ENCODE measurements at places on chromosomes 3 and 15.

- DNase-seq, result no peak
These were observed 55.5 kb upstream of the BDH1 start for GRCh38 chr3:197611255-197611654.

DNA sequence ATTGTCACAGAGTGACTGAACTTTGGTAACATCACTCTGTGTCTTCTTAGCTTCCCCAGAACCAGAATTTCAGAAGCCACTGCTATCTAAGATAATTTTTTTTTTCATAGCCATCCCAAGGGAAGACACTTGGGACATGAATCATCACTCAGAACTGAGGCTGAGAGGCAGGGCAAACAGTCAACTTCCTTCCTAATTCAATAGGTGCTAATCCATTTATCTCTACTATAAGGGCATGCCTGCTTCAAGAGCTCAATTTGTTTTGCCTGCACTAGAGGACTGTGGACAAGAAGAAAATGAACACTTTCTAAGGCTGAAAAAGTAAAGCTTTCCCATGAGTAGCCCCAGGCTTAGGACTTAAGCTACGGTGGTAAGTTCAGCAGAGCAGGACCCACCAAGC lies 56.7 kb upstream of the MYRIP start:
- no peak for DNase-seq

- no peak for DNase-seq
These were observed 595 bp upstream of the APBA2 start for GRCh38 chr15:28885128-28885629.

GRCh38 chr3:186283096-186283495 lies 78.9 kb downstream of the DGKG start:
- no peak for DNase-seq

GRCh38 chr3:110419096-110419495 lies 652.5 kb upstream of the NECTIN3 start:
- no peak for DNase-seq

DNA sequence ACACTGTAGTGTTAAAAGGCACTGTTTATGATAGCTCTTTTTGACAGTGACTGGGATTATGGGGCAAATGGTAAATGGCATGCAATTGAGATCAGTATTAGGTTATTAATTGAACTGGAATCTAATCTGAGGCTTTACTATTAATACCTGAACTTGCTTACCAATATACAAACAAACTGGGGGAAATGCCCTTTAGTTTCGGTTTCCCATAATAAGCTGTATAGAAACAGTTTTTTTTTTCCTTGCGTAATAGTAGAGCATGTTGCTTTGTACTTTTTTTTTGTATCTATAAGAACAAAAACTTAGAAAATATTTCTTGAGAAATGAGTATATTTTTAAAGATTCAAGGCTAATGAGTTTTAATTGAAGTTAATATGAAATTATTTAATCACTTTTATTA lies 95.0 kb downstream of the FNDC3B start:
- no peak for DNase-seq

DNA sequence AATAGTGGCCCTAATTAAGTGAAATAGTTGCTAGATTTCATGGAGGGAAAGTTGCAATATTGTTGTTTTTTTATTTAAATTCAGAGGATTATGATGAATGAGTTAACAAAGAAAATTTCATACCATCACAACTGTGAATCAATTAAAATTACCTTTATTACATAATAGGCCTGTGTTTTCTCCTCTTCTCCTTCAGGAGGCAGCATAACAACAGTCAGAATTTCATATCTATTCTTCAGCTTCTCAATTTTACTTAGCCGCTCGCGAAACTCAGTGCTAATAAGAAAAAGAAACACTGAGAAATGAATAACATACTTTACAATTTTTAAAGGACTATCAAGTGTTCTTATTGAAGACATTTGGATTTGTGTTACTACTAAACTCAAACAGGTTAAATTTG lies 29.4 kb downstream of the TTC14 start:
- no peak for DNase-seq

GRCh38 chr3:44969828-44970179 lies 6.2 kb downstream of the ZDHHC3 start:
- DNase-seq, result no peak

- DNase-seq, result no peak
These were observed 189.1 kb downstream of the FAM43A start for GRCh38 chr3:194874783-194875182.

DNA sequence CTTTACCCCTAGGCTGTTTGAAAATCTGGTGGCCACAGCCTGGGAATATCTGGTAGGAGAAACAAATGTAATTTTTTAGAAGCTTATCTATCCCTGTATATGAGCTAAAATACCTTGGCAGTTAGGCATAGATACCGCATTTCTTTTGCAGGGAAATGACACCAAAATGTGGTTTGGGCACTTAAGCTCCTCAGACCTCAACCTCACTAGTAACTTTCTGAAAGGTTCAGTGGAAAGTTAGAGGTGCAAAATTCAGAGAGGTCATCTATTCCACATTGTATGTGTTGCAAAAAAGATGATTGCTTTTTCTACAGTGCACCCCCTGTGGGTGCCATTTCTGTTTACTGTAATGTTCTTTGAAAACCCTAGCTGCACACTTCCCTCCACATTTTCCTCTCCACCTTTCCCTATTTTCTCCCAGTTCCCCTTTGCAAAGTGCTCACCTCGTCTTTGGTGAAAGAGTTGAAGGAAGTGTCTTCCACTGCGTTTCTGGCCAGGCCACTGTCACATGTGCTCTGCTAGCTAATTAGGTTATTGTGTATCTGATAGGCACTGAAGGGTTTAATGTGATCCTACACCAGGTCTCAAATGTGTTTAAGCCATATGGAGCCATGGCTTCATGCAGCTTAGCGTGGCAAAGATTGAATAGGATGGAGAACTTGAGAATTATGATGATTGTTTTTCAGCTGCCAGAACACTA lies 1.3 kb downstream of the SACM1L start:
- no peak for DNase-seq

GRCh38 chr3:58173669-58174398 lies 36.9 kb downstream of the DNASE1L3 start:
- DNase-seq, result no peak

GRCh38 chr3:19103510-19103909 lies 44.8 kb upstream of the KCNH8 start:
- DNase-seq, result no peak

DNA sequence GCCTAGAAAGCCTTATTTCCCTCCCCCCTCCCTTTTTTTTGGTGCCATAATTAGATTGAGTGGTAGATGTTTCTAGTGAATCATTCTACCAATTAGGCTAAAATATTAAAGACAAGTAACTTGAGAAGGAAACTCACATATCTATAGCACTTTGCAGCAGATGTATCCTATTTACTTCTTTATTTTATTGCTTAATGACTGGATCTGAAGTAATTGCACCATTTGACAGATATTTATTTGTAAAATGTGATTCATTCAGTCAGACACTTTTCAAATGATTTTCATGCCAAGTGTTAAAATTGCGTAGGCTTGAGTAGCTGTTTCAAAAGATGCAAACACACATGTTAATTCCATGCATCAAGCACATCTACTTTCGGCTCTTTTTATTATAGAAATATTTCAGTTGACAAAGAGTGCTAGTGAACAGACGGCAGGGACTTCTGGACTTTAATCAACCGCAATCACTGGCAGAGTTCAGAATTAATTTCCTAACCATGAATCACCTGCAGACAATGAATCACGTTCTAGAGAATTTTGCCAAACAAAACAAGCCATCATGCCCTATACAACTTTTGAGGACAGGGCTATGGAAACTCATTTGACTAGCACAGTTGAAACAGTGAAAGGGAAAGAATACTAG lies 636.8 kb downstream of the MECOM start:
- DNase-seq, result no peak

- no peak for DNase-seq
These were observed 23.1 kb downstream of the SLC30A4 start for GRCh38 chr15:45499426-45499825.

GRCh38 chr3:13483988-13484695 lies 4.0 kb downstream of the HDAC11 start:
- no peak for DNase-seq

DNA sequence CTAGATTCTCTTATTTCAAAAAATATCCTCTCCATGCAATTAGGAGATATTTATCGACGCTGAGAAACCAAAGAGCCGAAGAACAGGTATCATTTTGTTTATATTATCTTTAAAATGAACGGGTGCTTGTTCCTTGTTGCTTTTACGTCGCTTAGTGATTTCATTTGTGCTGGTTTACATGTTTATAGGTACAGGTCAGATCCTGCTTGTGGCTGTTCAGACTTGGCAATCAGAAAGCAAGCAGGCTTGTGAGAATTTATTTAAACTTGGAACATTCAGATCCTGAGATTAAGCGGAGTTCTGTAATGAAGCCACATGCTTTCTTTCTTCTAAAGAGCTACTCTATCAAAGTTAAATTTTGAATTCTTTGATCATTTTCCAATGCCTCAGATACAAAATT lies 43.0 kb upstream of the ATP2C1 start:
- DNase-seq, result no peak

GRCh38 chr3:89067736-89068135 lies 39.7 kb upstream of the EPHA3 start:
- no peak for DNase-seq

GRCh38 chr3:38916706-38917105 lies 100.7 kb upstream of the SCN10A start:
- no peak for DNase-seq

DNA sequence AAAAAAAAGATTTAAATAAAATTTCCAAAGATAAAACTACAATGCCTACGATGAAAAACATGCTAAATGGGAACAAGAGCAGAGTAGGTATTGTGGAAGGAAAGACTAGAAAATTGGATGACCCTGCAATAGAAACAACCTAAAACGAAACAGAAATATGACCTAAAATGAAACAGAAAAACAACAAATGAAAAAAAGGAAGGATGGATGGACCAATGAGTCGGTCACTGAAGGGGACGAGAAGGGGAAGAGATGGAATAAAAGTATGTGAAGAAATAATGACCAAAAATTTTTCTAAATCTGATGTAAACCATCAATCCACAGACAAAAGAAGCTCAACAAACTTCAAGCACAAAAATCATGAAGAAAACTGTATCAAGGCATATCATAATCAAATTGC lies 44.8 kb downstream of the TBC1D2B start:
- no peak for DNase-seq

GRCh38 chr3:109072194-109072593 lies 45.7 kb downstream of the MORC1 start:
- no peak for DNase-seq

DNA sequence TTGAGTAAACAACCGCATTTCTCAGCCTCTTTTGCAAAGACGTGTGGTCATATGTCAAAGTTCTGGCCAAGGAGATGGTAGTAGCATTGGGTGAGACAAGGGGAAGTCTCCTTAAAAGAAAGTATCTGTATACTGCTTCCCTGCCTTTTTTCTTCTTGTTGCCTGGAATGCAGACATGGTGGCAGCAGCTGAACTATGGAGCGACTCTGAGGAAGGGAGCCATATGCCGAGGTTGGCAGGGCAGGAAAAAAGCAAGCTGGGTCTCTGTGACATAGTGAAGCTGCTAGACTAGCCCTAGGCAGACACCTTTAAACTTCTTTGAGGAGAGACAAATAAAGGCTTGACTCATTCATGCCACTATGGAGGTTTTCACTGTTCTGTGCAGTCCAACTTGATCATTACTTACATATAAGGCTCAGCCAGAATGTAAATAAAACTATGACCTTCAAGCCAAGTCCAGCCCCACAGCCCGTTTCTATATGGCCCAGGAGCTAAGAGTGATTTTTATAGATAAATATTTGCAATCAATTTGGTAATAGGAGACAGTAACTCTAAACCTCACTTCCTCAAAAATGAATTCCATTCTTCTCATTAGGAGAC lies 30.6 kb upstream of the PRICKLE2 start:
- no peak for DNase-seq

DNA sequence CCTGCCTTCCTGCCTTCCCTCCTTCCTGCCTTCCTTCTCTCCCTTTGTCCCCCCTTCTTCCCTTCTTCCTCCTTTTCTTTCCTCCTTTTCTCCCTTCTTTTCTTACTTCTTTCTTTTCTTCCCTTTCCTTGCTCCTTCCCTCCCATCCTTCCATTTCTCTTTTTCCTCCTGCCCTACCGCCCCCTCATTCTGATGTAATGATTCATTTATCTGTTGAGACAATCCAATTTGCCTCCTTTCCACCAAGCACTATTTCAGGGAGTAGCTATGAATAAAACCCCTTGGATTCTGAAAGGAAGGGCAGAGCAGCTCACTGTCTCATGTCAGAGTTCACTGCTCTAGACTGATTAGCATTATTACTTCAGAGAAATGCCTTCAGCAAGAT lies 462.6 kb downstream of the PDCD6IP start:
- no peak for DNase-seq

GRCh38 chr15:57777003-57777402 lies 70.5 kb downstream of the POLR2M start:
- DNase-seq, result no peak

- no peak for DNase-seq
These were observed 52.9 kb upstream of the NUDT16 start for GRCh38 chr3:131328721-131329120.

GRCh38 chr3:128563439-128563838 lies 70.4 kb upstream of the GATA2 start:
- DNase-seq, result no peak

DNA sequence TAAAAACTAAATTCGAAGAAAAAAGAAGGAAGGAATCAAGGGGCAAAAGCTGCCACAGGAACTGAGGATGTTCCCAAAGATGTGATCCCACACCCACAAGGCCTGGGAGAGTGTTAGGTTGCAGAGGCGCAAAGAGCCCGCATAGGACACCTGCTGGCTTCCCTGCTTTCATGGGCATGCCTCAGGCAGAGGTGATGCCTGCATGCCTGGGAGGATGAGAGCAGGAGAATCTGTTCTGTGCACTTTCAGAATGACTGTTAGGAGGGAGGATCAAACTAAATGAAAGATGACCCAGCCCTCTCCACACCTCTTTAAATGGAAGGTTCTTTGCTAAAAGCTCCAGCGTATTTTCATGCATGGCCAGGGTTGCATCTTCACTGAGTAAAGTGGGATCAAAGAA lies 162.4 kb downstream of the PLCL2 start:
- DNase-seq, result no peak

DNA sequence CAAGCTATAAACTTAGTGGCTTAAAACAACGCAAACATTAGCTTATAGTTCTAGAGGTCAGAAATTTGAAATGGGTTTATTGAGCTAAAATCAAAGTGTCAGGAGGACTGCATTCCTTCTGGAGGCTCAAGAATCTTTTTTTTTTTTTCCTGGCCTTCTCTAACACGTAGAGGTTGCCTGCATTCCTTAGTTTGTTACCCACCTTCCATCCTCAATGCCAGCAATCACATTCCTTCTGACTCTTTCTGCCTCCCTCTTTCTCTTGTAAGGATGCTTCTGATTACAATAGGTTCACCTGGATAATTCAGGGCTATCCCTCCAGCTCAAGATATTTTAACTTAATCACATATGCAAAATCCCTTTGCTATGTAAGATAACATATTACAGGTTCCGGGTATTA lies 24.8 kb downstream of the REC114 start:
- DNase-seq, result no peak

GRCh38 chr15:64211696-64212095 lies 48.9 kb upstream of the PPIB start:
- DNase-seq, result no peak

- DNase-seq, result no peak
These were observed 17.2 kb upstream of the TIMP4 start for GRCh38 chr3:12175844-12176453.

GRCh38 chr15:92614301-92614700 lies 41.3 kb downstream of the FAM174B start:
- no peak for DNase-seq

Data from NCI-H510A (cell line).